Glomerular endothelial cell (primary cell): ENCODE measurements at places on chromosomes 16 and 17.

DNA sequence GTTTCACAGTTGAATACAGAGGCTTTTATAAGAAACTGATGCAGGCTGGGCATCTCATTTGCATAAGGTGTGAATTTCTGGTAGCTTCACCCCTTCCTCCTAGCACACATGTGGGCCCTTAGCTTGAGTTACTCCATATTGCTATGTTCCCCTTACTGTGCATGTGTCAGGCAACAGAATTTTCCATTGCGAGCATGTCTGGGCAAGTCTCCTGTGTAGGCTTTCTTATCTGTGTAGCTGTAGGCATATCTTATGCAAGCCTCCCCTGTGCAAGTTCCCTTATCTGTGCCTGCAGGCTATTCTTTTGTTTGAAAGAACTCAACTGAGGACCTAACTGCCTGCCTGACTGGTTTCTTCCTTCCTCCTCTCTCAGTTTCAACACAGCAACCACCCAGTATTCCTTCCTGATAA, 597.4 kb upstream of the CDH5 start:
- no peak for DNase-seq

GRCh38 chr16:11994143-11995119, 17.9 kb downstream of the SNX29 start:
- DNase-seq: no peak

DNA sequence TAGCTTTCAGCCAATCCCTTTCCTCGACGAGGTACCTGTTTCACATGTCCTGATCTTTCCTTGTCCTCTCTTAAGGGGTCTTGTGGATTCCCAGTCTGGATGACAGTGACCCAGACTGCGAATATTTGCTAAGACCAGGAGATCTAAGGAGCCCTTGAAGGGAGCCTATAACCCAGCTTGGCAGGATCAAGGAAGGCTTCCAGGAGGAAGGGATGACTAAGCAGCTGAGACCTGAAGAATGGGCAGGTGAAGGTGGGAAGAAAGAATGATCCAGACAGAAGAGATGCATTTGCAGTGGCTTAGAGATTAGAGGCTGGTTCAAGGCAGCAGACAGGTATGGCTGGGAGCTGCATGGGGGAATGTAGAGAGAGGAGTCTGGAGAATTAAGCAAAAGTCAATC, 1.9 kb upstream of the PDK2 start:
- no peak for DNase-seq

- DNase-seq: no peak
Observed at GRCh38 chr16:84970447-84971127, 40.7 kb downstream of the ZDHHC7 start.

DNA sequence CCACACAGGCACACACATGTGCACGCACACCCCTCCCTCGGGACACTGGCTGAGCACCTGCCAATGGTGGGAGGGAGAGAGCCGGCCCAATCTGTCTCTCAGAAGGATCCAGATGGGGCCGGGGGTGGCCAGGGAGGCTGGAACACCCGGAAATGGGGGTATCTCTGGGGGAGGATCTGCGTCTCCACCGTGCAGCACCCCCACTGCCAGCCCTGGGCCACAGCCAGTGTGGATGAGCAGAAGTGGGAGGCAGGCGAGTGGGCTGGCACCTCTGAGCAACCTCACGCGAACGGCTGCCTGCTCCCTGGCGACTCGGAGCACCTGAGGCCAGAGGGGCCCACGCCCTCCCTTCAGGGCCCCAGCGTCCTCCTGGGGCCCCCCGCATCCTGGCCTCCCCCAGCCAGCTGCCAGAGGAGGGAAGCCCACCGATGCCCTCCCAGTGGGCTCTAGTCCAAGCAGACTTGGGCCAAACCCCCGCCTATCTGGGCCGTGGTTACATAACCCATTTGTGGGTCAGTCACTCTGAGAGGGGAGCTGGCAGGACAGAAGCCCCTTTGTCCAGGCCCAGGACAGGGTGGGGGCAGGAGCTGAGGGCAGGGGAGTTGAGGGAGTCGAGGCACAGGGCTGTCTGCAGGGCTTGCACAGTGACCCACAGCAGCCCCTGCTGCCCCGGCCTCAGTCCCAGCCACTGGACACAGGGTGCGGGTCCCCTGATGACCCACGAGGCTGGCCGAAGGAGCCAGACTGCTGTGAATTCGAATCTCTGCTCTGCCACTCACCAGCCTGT, 5.6 kb downstream of the CASKIN1 start:
- DNase-seq: no peak

DNA sequence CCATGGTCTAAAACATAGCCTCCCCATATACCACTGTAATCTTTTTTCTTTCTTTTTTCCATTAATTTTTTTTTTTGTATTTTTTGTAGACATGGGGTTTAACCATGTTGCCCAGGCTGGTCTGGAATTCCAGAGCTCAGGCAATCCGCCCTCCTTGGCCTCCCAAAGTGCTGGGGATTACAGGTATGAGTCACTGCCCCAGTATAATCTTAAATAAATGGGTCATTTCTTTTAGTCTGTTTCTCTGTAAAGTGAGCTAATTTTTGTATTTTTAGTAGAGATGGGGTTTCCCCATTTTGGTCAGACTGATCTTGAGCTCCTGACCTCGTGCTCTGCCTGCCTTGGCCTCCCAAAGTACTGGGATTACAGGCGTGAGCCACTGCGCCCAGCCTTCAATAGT, 5.7 kb upstream of the NME1 start:
- no peak for DNase-seq

- DNase-seq: no peak
Observed at GRCh38 chr16:59701963-59702930, 968.1 kb upstream of the GOT2 start.

DNA sequence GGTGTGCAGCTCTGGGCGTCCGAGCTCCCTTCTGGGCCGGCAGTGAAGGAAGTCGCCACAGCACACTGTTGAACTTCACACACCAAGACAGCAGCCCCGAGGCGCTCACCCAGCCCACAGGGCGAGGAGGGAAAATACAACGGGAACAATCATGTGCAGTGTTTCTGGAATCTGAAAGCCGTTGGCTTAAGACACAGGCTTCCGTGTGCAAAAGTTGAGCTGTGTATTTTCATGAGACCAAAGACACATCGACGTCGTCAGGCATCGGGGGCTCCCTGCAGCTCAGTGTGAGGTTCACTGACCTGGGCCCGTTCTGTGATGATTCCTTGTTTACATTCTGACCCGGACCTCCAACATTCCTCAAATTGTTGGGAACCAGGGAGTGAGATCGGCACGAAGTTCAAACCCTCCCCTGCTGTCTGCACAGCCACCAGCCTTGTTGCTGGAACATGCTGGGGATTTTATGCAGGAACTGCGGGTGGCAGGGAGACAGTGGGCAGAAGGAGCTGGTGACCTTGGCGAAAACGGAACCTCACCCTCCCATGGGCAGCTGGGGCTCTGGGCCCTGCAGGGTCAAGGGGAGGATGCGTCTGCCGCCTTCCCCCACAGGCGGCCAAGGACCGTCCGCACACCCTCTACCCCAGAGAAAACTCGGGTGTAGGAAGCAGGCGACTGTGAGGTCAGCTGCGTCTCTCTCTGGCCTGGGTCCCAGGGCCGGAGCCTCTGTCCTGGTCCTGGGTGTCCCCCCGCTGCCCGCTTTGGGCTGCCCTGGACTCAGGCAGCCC, 72.2 kb downstream of the METRNL start:
- DNase-seq: no peak

- DNase-seq: no peak
Observed at GRCh38 chr16:31331141-31331764, 23.7 kb upstream of the ITGAX start.

DNA sequence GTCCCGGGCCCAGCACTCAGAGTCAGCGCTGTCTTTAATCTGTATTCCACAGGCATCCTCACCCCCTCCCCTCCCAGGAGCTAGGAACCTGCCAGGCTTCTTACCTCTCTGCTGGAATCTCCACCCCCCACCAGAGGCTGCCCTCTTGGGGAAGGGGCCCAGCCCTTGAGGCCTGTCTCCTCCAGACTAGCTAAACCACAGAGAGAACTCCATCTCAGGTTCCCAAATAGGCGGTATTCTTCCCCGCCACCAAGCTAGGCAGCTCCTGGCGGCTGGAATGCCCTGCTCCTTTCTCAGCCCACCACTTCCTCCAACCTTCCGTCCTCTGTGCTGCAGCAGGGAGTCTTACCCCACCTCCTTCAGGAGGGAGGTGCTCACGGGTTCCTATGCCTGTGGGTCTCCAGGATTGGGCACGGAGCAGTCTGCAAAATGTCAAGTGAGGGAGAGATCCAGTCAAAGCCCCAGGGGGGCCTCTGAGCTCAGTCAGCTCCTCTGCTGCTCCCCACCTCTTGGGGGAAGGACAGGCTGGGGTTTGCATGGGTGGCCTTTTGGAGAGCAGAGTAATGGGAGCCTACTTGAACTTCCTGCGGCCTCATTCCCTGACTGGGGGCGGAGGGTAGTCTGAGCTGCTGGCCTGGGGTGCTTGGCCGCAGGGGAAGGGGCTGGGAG, 55.7 kb downstream of the SREBF1 start:
- no peak for DNase-seq

- no peak for DNase-seq
Observed at GRCh38 chr17:9146064-9146463, 124.8 kb downstream of the NTN1 start.

DNA sequence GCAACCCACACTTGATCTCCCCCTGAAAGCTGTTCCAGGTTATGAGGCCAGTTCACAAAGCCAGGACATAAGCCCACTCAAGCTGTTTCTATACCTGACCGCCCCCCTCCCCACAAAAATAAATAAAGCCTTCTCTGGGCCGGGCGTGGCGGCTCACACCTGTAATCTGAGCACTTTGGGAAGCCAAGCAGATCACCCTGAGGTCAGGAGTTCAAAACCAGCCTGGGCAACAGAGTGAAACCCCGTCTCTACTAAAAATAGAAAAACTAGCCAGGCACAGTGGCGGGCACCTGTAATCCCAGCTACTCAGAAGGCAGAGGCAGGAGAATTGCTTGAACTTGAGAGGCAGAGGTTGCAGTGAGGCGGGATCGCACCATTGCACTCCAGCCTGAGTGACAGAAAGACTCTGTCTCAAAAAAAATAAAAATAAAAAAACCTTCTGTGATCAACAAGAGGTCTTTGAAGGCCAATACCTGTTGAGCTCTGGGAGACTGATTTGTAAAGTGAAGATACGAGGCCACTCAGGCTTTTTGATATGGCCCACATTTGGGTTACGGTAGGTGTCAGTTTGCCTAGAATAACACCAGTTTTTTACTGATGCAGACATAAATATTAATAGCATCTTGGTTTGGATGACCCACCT, 2.2 kb downstream of the KDM8 start:
- no peak for DNase-seq

GRCh38 chr16:9248162-9248561, 156.7 kb downstream of the HAPSTR1 start:
- DNase-seq: no peak

DNA sequence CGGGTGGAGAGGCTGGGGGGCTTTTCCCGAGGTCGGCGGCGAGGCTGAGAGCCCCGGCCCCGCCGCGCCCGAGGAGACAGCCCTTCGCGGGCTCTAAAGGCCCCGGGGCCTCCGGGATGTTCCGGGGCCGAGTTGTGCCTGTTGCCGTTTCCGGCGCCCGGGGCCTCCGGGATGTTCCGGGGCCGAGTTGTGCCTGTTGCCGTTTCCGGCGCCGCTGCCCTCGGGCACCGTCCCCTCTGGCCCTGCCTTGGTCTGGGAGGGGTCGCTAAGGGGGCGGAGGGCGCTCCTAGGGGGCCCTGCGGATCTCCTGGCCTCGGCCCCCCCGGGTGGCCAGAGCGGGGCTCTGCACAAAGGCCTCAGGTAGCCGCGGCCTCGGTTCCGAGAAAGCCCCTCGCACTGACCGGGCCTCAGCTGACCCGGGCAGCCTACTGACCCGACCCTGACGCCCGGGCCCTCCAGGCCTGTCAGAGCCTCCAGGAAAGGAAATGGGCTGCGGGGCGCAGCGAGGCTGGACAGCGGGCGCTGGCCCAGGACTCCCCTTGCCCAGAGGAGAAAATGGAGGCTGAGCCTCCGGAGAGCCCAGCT, 24.2 kb downstream of the ACTG1 start:
- DNase-seq: no peak

GRCh38 chr16:49594685-49595498, 221.3 kb downstream of the C16orf78 start:
- DNase-seq: no peak

- DNase-seq: no peak
Observed at GRCh38 chr16:78535098-78535497, 435.6 kb downstream of the WWOX start.

DNA sequence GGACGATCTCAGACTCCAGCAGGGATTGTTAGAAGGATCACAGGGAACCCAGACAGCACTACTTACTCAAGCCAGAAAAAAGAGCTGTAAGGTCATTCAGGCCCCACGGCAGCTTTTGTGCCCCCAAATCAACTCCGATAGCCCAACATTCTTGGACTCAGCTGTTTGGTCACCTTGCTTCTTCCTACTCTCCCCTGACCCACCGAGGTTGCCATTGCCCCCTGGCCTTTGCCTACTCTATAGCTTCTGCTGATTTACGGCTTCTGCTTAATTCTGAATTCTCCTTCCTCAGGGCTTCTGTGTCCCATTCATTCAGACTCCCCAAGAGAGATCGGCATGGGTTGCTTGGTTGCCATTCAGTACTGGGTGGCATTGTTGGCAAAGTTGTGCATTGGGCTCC, 8.6 kb upstream of the ITPRIPL2 start:
- no peak for DNase-seq

DNA sequence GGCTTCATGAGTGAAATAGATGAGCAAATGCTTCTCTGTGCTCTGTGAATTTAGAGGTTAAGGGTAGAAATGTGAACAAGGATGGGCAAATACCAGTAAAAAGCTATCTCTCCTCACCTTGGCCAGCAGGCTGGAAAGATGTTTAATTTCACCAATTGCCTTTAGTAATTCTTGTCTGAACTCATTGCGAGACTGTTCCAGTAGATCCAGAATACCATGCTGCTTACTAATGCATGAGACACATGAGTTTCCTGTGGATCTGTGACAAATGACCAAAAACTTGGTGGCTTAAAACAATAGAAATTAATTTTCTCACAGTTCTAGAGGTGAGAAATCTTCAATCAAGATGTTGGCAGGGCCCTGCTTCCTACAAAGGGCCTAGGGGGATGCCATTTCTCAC, 9.3 kb upstream of the ZNF624 start:
- DNase-seq: no peak

DNA sequence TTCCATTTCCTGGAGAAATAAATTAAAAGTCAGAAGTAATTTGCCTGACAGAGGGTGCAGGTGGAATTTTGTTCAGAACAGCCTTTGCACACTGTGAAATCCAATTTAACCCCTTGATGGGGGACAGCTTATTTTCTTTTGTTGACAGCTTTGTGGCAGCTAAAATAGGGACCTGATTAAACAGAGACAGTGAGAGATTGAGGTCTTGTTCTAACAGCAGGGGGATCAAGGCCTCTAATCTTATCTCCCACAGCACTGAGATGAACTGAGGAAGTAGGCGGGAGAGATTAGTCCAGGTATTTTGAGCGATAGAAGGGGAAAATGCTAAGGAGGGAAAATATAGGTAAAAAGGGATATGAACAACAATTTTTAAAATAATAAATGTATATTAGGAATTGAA, 1491.4 kb upstream of the GOT2 start:
- DNase-seq: no peak

DNA sequence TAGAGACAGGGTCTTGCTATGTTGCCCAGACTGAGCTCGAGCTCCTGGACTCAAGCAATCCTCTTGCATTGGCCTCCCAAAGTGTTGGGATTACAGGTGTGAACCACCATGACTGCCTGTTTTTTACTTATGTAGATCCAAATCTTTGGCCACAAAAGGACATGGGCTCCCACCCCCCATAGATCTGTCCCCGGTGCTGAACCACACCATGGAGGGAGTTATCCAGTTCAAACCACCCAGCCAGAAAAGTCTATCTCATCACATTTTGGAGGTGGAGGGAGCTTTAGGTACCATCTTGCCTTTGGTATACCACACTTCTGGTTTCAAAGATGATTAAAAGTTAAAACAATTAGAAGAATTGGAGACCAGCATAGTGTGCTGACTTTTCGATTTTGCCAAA, 26.2 kb downstream of the SHISA9 start:
- no peak for DNase-seq

- DNase-seq: no peak
Observed at GRCh38 chr16:68082629-68083238, 2.4 kb upstream of the NFATC3 start.
